ENCODE measurements at places on chromosomes 16 and 17. TPM values are rescaled to one million over a fixed set of nuclear protein-coding genes. Genes with fewer than 3 reads are reported as not detected.
A peak's percentile ranks its signal among the peaks of the same experiment; 100 is the strongest.

GRCh38 chr16:9780831-9781230, 401.4 kb downstream of the GRIN2A start:
- H3K4me3 ChIP-seq, result no peak overlapping the region
- no peak for DNase-seq
- H3K27me3 ChIP-seq, result no peaks in the 10 kb centered on the region
- H3K36me3 ChIP-seq, result no peaks in the 10 kb centered on the region

DNA sequence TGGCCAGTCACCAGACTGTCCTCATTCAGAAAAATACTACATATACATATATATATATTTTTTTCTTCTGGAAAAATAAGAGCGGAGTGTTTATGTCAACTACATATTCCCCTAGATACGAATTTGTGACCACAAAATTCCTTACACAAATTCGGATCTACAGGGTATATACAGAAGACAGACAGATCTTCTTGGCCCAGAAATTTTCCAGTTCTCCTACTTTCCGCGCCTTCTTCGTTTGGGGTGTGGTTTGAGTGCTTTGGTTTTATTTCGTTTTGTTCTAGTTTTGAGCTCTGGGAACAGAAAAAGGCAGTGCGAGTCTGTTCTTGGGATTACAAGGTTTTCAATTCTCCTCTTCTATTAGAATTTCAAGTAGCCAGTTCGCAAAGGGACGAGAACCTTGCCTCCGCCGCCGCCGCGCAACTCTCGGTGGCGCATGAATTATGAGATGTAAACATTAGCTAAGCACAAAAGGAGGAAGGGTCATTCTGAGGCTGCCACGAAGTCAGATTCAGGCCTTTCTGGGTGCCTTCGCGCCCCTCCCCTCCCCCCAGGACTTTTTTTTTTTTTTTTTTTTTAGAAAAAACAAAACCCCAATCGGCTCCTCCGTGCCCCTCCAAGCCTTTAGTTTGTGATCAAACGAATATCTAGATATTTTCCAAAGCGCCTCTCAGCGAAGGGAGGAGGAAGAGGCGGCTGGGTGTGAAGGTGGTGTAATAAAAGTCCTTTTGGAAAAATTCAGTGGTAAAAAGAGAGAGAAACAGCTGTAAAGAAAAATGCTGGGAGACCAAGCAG, 1.8 kb upstream of the HOXB4 start:
- no peak for DNase-seq
- peaks cover 11% of the 10 kb centered on the region for H3K36me3 ChIP-seq
- H3K27ac ChIP-seq, result no peak overlapping the region
- H3K27me3 ChIP-seq, result peaks cover 54% of the 10 kb centered on the region
- peak overlapping the region; percentile 94 for H3K4me3 ChIP-seq

DNA sequence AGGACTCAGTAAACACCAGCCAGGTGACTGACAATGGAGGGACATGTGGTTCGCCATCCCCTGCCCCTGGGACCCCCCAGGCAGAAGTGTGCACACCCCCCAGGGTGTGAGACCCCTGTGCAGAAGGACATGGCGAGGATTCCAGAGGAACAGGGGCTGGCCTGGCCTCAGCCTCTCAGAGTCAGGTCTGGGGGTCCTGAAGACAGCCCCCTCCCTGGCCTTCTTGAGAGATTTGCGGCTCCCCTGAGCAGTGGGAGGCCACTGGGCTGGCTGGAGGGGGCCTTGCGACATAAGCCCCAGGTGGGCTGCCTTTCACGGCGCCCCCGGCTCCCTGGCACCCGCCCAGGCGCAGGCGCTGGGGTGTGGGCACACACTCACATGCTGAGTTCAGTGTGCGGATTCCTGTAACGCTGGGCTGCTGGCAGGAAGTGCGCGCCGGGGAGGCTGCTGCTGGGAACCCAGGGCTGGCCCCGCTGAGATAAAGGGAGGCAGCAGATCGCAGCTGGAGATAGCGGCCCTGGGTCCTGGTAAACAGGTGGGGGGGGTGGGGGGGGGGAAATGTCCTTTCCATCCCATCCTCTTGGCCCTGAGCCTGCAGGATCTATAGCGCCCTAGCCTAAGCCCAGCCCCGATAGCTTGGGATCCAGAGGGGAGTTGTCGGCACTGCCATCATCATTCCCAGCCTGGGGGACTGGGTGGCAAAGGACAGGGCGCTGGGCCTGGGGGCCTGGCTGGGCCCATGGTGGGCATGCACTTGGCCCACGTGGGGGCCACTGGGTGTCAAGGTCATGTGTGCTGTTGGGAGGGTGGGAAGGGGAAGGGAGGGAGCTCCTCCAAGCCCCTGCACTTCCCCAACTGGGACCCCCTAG, 27.1 kb downstream of the TMEM235 start:
- no peaks in the 10 kb centered on the region for H3K27me3 ChIP-seq
- peaks cover 71% of the 10 kb centered on the region for H3K4me1 ChIP-seq
- peak; percentile 83 for DNase-seq

DNA sequence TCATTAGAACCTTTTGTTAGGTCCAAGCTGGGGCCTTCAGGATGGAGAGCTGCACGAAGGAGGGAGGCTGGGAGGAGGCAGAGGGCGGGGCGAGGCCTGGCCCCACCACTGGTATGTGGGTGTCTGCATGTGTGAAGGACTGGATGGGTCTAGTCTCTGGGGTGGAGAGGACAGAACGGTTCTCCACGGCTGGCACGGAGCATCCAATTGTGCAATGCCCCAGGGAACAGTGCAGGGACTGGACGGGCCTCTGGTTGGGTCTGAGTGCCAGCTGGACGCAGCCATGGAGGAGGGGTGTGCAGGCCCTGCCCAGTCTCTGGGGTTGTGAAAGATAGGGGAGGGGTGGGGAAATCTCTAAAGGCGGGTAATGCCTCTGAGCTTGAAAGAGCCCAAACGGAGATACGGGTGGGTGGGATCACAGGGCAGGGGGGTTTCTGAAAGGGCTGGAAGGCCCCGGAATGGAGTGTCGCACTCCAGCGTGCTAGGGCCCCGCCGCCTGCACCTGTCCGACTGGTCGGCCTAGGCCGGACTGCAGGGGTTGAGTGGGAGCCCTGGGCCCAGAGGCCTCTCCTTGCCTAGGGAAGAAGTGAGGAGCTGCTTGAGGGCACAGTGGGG, 1.6 kb downstream of the PPL start:
- H3K4me3 ChIP-seq, result no peak overlapping the region
- no peak overlapping the region for H3K27ac ChIP-seq
- peaks cover 6% of the 10 kb centered on the region for H3K4me1 ChIP-seq

- H3K27me3 ChIP-seq, result peaks cover 56% of the 10 kb centered on the region
- DNase-seq, result no peak
- peaks cover 7% of the 10 kb centered on the region for H3K4me1 ChIP-seq
- no peak overlapping the region for H3K27ac ChIP-seq
- peaks cover 4% of the 10 kb centered on the region for H3K36me3 ChIP-seq
These were observed 4.6 kb downstream of the PPM1E start for GRCh38 chr17:58760248-58760647.

DNA sequence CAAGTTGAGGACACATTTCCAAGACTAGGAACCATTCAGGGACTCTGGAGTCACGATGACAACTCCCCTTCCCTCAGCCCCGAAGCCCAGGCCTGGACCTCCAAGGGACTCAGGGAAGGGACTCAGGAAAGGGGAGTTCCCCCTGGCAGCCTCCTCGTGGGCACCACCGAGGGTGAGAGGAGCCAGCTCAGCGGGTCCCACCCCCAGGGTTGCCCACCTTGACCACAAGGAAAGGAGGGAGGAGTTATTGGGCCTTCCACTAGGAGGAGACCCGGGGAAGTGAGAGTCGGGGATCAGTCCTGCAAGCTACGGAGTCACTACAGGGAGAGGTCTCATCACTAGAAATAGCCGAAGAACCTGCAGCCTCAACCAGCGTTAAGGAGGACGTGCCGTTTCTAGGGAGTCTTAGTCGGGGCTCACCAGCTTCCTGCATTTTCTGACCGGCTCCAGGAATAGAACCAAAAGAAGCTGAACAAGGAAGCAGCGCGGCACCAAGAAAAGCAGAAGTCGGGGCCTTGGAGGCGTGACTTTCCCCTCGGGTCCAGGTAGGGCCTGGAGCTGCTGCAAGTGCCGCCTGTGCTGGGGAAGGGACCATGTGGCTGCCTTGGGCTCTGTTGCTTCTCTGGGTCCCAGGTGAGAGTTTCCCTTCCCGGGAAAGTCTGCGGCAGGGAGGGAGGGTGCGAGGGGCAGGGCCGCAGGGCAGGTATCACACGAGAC, at the start of gene CD300A:
TSS of gene CD300A (plus strand) at position 524 of the 717 bp plus-strand sequence. CDS start at position 594, 70 bp downstream.
- DNase-seq, result peak; percentile 42
- peaks cover 24% of the 10 kb centered on the region for H3K36me3 ChIP-seq
- H3K27me3 ChIP-seq, result no peaks in the 10 kb centered on the region
- H3K4me3 ChIP-seq, result no peak within 1 kb of the TSS

DNA sequence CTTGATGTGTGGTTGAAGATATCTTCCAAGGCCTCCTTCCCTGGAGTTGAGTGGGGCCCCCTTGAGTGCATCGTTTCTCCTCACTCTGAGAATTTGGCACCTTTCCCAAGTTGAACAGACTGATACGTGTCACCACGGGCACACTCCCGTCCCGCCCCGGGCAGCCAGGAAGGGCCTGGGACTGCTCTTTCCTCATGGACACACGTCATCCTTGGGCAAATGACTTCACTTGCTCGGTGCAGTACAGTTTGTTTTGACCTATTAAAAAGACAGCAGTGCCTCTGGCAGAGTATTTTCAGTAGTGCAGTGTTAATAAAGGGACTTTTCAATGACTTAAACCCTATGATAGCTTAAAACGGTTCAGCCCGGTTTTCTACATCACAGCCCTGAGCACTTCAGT, 59.9 kb downstream of the SEC14L1 start:
- no peak overlapping the region for H3K27ac ChIP-seq
- H3K4me1 ChIP-seq, result no peaks in the 10 kb centered on the region
- DNase-seq, result no peak
- no peak overlapping the region for H3K4me3 ChIP-seq

GRCh38 chr16:15435216-15435864, 952 bp downstream of the BMERB1 start:
- H3K36me3 ChIP-seq, result no peaks in the 10 kb centered on the region
- H3K27me3 ChIP-seq, result peaks cover 17% of the 10 kb centered on the region
- H3K4me3 ChIP-seq, result peak overlapping the region; percentile 80
- DNase-seq, result no peak

DNA sequence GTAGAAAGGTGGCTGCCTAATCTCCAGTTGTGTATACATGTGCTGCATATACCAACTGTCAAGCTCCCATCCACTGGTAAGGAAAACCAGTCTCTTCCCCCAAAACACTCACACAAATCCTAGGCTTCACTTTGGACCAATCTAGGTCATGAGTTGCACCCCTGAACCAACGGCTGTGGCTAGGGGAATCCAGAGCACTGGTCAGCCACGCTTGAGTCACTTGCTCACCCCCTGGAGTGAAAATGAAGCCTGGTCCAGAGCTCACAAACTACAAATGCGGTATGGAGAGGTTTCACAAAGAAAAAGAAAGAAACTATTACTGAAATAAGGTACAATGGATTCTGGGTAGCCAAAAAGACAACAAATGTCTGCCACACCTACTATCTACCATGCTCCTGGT, 66.1 kb upstream of the NLK start:
- H3K36me3 ChIP-seq, result no peaks in the 10 kb centered on the region

GRCh38 chr17:71200597-71200996, 920.2 kb upstream of the SOX9 start:
- H3K36me3 ChIP-seq, result no peaks in the 10 kb centered on the region
- no peaks in the 10 kb centered on the region for H3K27me3 ChIP-seq
- H3K4me3 ChIP-seq, result no peak overlapping the region
- H3K4me1 ChIP-seq, result no peaks in the 10 kb centered on the region
- H3K27ac ChIP-seq, result no peak overlapping the region
- no peak for DNase-seq

CCL17 gene
- total RNA-seq, result not detected

KRTAP17-1 gene
- not detected for total RNA-seq

ADAD2 gene
- not detected for total RNA-seq

ASGR1 gene
- total RNA-seq, result 0.73 TPM

PCGF2 gene
- total RNA-seq, result 3.3 TPM

CCL13 gene
- total RNA-seq, result not detected

OR2C1 gene
- total RNA-seq, result not detected

All from activated CD4-positive, alpha-beta memory T cell treated with anti-CD3 and anti-CD28 coated beads, Interleukin-2, amount 10 ng/mL, durations not matched to agents 7 days and 5 days (primary cell).